ENCODE measurements at places on chromosomes 7 and 10. TPM values are rescaled to one million over a fixed set of nuclear protein-coding genes. Genes with fewer than 3 reads are reported as not detected.

DNA sequence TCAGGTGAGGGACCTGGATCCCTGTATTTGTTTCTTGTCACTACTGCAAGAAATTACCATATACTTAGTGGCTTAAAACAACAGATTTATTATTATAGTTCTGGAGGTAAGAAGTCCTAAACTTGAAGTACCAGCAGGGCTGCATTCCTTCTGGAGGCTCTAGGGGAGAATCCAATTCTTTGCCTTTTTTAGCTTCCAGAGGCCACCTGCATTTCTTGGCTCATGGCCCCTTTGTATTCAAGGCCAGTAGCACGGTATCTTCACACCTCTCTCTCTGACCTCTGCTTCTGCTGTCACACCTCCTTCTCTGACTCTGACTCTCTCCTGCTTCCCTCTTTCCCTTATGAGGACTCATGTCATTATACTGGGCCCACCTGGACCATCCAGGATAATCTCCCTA is 2.2 kb upstream of the LHPP start:
- DNase-seq = no peak

DNA sequence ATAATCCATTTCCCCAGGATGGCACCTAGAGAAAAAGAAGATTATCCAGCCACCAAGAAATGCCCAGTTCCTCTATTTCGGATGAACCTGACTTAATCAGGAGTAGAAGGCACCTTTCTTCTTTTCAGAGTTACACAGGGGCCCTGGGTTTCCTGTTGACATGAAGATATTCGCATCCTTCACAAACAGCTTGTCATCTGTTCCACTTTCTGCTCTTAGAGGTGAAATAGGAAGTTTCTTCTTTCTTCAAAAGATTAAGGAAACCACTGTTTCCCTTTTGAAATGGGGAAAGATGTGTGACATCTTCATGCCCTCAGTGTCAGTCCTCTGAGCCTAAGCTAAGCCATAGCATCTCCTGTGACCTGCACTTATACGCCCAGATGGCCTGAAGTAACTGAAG is 39.1 kb upstream of the RAB18 start:
- DNase-seq = no peak

DNA sequence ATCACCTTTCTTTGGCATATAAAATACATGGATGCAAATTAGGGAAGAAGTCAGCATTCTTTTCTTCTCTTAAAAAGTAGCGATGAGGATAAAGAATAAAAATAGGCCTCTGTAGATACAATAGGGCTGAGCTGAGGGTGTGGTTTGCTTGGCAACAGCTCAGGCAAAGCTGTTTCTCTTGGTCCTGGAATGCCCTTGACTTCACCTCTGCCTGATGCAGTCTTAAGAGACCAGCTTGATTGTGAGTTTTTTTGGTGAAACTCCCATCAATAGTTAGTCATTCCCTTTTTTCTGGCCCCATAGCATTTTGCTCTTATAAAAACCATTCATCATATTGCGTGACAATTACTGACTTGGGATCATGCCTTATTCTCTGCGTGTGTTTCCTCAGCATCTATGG is 42.1 kb upstream of the MKLN1 start:
- no peak for DNase-seq

DNA sequence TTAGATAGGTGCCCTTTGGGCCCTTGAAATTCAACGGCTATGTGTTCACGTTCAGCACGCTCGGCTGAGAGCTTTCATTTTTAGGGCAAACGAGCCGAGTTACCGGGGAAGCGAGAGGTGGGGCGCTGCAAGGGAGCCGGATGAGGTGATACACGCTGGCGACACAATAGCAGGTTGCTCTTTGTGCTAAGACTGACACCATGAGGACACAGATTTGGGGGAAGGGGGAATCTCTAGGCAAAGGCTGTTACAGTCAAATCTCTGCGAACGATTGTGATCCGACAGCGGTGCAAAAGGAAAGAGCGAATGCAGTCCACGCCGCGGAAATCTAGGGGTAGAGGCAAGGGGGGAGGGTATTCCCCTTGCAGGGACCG is 667 bp downstream of the KLLN start:
- DNase-seq = no peak

DNA sequence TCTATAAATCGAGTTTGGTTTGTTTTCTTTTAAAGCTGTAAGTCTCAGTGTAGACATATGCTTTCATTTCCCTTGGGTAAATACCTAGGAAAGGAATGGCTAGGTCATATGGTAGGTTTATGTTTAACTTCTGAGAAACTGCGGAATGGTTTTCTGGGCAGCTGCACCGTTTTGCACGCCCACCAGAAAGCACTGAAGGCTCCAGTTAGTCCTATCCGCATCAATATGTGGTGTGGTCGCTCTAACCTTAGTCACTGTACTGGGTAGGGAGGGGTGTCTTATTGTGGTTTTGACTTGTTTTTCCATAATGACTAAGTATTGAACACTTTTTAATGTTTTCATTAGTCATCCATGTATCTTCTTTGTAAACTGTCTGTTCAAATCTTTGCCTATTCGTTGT is 279.5 kb upstream of the AKR1E2 start:
- no peak for DNase-seq

DNA sequence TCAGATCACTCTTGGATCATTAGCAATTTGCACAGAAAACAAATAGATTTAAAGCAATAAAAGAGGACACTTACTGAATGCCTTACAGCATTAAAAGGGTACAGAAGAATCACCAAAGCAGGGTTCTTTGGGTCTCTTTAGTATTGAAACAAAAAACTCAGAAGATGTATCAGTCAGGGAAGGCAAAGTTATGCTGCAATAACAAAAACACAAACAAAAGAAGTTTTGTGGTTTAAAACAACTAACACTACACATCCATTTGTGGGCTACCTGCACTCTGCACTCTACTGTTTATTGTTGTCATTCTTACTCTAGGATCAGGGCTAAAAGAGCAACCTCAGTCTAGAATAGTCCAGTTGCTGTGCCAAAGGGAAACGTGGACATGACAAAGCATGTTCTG is 216.4 kb downstream of the GPAM start:
- DNase-seq = no peak

DNA sequence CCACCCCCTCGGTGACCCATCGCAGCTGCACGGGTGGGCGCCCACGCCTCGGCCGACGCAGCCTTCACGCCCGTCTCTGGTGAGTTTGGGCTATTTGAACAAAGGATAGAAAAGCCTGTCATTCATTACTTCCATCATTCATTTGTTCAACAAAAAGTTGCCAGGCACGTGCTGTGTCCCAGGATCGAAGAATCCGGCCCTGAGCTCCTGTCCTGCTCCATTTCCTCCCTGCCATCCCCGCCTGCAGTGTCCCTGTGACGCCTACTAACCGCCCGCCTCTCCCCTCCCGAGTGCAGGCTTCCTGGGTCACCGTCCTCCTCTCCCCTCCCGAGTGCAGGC is 340.1 kb downstream of the WDR37 start:
- no peak for DNase-seq

- DNase-seq = no peak
Observed at GRCh38 chr7:101168412-101169049, 3.2 kb upstream of the VGF start.

DNA sequence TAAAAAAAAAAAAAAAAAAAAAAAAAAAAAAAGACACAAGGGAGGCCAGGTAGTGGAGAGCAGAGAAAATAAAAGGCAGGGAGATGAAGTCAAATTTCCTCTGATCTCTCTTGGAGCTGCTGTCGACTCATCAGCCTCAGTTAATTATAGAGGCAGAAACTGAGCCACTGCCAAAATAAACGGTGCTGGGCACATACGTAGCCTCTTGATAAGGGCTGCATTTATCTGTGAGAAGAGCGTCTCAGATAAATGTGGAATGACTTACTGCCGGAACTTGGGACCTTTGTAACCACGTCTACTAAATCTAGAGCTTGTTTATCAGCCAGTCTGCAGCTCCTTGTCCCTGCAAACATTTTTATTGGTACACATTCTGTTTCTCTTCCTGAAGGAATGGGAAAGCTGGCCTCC is 162.3 kb downstream of the BAMBI start:
- DNase-seq = no peak

DNA sequence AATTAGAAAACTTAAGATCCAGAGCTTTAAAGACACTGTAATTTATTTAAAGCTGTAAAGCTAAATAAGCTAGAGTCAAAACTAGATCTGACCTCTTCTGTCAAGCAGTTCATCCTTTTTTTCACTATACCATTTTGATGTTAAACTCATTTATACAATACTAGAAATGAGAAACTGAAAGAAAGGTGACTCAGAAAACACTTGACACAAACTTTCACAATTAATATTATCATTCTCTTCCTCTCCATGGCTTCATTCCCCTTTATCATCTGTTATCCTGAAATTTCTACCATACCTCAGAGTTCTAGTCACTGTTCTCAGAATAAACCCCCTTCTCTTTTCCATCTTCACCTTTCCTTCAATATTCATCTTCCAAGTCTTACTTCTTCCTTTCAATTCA is 1.3 kb downstream of the FIGNL1 start:
- DNase-seq = no peak

- no peak for DNase-seq
Observed at GRCh38 chr7:39356172-39356925, 209.9 kb upstream of the YAE1 start.

The UBE2H gene
- total RNA-seq = 34.8 TPM

The PROSER2 gene
- total RNA-seq = 6.2 TPM

Measured in transverse colon (tissue), 4 donors.